NCI-H1417 (cell line): ENCODE measurements at places on chromosomes 16 and 17.

DNA sequence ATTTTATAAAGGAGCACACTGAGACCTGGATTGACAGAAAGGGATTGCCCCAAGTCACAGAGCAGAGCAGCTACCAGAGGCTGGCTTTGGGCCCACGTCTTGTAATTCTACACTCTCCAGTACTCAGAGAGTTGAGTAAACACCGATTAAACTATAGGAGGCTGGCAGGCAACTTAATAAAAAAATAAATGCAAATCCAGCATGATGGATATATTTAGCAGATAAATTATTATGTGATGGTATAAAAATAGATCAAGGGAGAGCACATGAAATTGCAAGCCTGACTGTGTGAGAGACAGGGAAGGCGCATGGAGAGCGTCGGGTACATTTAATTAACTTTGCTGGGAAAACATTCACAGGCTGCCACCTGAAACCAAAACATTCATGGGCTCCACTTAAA is 87.7 kb upstream of the CCL2 start:
- DNase-seq, result no peak

GRCh38 chr17:73564843-73565242 is 79.4 kb downstream of the SDK2 start:
- no peak for DNase-seq

DNA sequence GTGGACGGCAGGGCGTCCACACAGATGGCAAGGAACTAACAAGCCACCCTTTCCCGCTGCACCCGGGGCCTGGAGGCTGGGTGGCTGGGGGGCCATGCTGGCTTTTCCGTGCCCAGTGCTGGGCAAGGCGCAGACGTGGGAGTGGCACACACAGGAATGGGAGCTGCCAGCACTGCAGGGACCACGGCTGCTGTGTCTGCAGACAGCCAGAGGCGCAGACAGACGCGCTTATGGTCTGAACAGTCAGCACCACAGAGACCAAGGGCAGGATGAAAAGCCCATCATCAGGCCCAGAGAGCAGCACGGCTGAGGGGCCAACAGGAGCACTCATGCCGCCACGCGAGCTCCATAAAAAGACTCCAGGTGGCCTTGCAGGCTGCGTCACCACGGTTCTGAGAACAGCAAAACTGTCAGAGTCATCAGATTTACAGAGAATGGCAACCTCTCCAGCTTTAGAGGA is 24.0 kb downstream of the PDIA2 start:
- peak; percentile 77 for DNase-seq

GRCh38 chr17:39641883-39642282 is 4.9 kb downstream of the STARD3 start:
- DNase-seq, result no peak

DNA sequence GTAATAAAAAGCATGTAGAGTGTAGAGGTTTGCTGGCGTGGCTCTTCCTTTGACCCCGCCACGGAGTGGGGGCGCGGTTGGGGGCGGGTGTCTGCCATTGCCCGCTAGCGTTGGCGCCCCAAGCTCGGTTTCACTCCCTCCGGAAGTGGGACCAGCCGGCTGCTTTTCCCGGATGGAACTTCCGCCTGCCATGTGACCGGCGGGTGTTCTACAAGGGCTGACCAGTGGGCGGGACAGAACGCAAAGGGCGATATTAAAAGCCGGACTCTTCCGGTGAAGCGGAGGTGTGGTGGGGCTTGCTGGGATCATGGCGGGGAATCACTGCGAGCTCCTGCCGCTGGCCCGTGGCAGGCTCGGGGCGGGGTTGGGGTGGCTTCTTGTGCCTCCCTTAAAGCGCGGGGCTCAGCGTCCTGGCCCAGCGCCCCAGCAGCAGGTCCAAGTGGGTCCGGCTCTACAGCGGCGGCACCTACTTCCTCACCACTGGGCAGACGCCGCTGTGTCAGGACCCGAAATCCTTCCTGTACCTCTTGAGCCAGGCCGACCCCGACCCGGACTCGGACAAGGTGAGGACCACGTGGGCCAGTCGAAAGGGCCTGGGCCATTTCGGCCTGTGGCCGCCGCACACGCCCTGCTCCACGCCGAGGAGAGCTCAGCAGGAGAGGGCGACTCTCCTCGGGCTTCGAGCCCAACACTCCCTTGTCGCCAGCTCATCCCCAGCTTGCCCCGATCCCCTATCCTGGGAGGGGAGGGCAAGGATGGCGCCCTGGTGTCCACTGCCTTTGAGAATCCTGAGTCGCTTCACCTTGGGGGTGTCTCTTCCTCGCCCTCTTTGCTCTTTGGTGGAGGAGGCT is 65.6 kb downstream of the PDPK1 start:
- DNase-seq, result peak; percentile 97
